Kidney capillary endothelial cell (primary cell): ENCODE measurements at places on chromosomes 6 and 20.

DNA sequence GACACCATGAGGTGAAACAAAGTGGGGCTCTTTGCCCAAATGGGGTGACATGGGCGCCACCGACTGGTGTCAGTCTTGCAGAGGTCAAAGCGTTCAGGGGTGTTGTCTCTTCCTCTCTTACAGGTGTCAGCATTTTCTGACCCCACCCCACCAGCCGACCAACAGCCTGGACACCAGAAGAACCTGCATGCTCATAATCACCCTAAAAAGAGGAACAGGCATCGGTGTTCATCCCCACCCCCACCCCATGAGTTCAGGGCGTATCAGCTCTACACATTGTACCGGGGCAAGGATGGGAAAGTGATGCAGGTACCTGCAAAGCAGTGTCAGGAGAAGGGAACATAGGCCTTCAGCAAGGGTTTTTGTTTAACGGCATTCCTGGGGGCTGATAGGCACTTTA, 14.8 kb downstream of the LYRM2 start:
- DNase-seq: no peak

GRCh38 chr6:109240370-109241084, 141.7 kb downstream of the CD164 start:
- DNase-seq: peak; percentile 70

DNA sequence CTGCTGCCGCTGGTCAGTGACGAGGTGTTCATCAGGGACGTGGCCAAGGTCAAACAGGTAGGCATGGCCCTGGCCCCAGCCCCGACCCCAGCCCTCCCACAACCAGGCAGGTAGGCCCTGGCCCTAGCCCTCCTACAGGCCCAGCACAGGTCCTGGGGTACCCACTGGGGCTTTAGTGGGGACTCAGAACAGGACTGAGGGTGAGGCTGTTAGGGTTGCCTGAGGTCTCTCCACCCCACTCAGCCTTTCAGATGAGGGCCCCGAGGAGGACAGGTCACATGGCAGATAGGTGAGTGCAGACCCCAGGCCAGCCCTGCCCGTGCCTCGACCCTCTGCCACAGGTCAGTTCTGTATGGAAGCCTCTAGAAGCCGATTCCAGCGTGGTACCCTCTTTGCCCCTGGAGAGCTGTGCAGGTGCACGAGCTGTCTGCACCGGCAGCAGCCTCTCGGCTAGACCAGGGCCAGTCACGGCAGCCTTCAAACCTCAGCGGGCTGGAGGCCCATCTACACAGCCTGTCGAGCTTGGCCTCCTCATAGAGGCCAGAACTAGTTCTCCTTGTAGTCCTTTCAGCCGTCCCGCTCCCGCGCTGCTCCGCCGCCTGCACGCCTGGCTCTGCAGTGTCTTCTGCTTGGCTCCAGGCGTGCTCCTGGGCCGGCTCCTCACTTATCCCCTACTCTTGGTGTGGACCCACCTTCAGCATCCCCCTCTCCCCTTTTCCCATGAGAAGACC, 35.5 kb downstream of the PYGB start:
- DNase-seq: no peak

DNA sequence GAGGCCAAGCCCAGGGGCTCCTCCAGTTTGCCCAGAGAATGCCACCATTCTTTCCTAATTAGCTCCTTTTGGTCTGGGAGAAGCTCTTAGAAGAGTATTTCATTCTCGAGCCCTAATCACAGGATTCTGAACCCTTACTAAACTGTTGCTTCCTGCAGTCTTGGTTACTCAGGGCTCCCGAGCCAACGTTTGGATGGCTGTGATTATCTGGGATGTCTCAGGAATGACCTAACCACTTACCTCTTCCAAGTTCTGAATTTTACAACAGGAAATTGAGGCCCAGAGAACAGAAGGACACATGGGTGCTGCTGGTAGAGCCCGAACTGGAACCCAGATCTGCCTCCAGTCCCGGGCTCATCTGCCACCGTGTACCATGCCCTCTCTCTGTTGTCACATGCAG, 22.2 kb upstream of the PNPLA1 start:
- DNase-seq: no peak

DNA sequence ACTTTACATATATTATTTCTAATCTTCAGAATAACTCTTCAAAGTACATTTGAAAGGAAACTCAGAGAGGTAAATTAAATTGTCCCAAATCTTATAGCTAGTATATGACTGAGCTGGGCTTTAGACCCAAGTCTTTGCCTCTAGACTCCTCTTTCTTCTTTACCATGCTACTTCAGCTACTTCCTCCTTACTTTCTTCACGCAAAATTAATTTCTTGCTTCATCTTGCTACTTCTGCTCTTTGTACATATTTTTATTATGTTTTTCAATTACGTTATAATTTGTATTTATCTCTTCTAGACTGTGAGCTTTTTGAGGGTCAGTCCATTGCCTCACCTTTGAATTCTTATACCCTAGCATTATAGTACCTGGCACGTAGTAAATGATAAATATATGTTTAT, 5.3 kb downstream of the TMEM170B start:
- DNase-seq: no peak

GRCh38 chr6:79676785-79677736, 45.9 kb downstream of the SH3BGRL2 start:
- DNase-seq: no peak

DNA sequence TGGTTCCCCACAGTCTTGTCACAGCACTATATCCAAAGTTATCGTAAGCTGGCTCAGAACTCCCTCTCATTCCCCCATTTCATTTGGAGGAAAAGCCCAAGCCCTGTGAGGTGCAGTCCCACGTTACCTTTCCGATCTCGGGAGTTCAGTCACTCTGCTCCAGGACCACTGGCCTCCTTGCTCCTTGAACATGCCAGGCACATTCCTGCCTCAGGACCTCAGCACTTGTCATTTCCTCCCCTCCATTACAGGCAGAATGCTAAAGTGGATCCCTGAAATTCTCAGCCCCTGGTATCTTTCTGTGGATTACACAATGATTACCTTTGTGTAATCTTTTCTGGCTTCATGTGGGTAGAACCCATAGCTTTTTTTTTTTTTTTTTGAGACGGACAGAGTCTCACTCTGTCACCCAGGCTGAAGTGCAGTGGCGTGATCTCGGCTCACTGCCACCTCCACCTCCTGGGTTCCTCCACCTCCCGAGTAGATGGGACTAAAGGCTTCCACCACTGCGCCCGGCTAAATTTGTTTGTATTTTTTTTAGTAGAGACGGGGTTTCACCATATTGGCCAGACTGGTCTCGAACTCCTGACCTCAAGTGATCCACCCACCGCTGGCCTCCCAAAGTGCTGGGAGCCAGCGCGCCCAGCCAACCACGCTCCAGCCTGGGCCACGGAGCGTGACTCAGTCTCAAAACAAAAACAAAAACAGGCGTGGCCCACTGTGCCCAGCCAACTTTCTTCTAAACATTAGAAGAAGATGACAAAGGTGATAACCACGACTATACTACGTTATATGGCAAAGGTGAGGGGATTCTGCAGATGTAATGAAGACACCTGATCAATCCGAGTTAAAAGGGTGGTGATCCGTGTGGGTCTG, 4.0 kb upstream of the OXT start:
- no peak for DNase-seq

- peak; percentile 24 for DNase-seq
Measured at GRCh38 chr6:20211941-20212391, 303 bp downstream of the MBOAT1 start.

DNA sequence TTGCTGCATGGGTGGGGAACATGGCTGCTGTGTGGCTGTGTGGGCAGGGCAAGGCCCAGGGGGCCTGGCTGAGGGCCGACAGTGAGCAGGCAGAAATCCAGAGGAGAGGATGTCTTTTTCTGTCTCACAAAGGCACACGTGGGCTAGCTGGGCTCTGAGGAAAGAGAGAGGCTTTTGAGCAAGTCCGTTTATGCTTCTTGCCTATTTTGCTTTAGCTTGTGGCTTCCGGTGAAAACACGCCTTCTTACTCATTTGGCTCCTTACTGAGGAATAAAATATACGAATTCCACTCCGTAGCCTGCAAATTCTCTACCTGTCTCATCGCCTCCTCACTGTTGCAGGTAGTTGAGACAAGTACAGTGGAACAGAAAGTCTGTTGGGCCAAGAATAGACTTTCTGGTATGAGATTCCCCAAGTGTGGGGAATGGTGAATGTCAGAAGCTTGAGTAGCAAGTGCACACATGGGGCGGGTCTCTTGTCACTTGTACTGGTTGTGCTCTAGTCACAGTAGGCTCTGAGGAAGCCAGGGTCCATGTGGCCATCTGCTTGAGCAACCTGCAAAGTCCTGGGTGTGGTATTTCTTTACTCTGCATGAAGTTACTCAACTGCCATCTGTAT, 28.4 kb downstream of the WRNIP1 start:
- no peak for DNase-seq

DNA sequence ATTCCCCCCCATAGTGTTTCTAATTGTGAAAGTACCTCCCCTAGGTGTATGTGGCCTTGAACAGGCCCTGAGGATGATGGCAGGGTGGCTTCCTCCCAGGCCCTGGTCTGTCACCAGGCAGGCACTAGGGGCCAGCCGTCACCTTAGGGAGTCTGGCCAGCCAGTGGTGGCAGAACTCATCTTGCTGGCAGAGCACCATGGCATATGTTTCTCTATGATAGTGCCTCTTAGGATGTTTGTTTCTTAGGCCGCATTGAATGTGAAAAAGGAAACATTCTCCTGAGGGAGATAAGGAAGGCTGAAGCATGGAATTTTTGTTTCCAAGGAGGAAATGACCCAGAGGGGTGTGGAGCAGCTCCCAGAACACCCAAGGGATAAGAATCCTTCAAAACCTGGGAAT, 45.2 kb upstream of the KLHL31 start:
- DNase-seq: no peak

DNA sequence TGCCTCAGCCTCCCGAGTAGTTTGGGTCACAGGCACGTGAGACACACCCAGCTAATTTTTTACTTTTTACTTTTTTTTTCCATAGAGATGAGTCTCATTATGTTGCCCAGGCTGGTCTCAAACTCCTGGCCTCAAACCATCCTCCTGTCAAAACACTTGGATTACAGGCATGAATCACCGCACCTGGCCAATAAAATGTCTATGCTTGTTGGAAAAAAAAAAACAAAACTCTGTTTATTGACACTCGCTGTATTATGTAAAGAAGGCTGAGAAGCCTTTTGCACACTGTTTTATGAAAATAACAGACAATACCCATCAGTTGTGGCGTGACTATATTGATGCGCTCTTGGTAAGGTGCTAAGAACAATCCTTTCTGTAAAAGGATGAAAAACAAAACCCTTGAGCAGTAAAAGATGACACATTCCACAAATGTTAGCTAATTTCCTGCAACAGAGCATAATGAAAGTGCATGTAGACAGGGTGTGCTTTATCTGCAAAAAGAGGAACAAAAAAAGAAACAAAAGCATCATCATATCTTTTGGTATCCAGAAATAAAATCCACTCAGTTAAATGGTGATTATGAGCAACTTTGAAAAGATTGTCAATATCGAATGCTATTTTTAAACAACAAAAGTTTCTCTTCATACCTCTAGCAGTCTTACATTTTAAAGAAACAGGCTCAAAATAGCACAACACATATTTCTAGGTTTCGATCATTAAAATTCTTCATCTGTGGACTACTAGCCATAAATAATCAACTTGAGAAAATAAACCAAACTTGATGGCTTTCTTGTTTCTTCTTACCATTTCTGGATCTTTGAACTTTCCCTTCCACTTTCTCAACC, 108.3 kb upstream of the PHACTR1 start:
- peak; percentile 71 for DNase-seq
